RWPE1 (cell line): ENCODE measurements at places on chromosomes 1 and 21.

DNA sequence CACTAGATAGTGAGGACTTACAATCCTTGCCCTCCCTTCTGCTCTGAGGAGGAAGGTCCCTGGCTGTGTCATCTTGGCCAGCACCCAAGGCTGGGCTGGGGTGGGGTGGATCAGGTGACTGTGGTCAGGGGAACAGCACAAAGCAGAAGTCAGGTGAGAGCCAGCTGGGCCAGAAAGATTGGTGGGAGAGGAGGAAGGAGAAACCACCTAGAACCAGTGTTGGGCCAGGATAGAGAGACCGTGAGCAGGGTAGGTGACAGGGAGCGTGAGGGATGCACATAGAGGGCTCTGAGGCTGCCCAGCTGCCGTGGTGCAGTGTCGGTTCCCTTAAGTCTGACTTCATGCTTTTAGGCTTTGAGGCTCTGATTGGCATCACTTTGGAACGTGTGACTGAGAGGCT, 22.7 kb downstream of the NCF2 start:
- peak; percentile 65 for DNase-seq

DNA sequence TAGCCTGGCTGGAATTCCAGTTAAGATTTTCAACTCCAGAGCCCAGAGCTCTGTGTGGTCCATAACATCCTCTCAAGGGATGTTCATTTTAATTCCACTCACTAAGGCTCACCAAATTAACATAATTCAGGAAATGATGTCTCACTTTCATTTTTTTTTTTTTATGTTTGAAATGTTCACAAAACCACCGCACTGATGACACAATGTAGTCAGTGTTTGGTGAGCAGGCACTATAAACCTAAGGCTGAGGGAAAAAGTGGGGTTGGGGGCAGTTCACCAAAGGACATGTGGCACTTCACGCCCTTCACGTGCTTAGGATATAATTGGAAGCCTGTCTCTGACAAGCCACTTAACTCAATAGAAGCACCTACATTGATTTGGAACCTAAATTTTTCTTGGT, 177.3 kb upstream of the CAMK1G start:
- DNase-seq = no peak

DNA sequence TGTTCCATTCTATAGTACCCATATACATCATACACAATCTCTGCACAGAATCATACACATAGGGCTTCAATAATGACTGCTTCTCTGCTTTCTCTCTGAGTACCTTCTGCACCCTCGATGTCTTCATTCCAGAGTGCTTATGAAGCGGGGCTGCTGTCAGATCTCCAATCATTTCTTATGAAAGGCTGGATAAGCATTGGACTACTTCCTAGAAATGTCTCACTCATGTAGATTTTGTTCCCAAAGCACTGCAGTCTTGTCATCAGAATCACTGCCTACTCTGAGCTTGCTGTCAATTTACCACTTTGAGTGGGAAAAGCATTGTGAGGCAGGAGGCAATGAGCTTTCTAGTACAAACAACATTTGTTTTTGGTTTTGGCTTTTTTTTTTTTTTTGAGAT, 179.0 kb downstream of the SLC35F3 start:
- no peak for DNase-seq

DNA sequence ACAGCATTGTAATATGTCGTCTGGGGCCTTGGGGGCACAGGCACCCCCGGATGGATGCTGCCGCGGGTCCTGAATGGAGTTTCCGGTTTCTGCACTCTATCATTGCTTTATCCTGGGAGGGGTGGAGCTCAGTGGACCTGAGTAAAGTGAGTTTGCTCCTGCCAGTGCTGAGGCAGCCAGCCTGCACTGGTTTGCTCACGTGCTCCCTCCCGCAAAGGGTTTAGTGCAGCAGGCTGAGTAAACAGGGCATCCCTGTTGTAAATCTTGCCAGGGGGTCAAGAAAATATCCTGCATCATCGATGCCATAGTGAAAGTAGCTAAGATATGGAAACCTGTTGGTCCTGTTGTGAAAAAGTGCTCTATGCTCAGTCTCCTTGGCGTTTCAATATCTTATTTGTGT, 85.6 kb upstream of the BRINP3 start:
- no peak for DNase-seq

DNA sequence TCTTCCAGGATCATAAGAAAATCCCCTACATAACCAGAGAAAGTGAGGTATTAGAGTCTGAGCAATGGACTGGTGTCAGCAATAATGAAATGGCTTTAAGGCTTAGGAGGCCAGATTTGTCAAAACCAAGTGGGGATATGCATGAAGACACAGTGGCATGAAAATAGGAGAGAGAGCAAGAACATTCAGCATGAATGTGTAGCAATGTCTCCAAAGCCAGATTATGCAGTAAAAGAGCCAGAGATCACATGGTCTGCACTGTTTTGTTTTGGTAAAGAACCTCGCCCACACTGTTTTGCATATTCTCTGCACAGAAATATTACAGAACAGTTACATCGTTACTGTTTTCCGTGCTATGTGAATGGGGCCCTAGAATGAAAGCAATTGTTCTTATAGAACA, 589.4 kb downstream of the PLPP3 start:
- no peak for DNase-seq
